ENCODE measurements at places on chromosomes 11 and 22.
A peak's percentile ranks its signal among the peaks of the same experiment; 100 is the strongest.

DNA sequence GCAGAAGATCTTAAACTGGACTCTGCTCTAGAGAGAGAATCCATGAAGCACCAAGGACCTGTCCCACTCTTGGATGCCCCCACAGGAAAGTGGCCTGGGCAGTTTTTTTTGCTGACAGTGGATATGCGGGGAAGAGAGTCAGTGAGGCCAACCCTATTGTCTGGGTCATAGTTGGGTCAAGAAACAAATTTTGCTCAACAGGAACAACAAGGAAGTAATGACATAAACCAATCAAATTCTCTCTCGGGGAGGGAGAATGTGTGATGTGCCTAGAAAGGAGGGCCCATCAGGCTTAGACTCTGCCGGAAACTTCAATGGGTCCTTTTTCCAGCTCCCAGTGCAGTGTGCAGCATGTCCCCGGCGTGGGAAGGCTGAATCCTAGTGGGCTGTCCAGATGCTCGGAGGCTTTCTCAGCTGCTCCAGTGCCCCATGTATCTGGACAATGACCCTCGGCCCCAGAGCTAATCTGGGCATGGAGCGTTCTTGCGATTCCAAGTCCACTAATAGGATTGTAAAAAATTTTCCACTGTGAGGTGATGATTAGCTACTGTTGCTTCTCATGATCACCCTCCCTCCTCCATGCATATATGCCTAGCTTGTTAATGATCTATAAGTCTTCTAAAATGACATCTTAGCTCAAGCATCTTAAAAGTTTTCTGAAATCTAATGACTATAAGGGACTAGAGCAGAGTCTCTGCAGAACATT is 101.0 kb downstream of the SNX19 start:
- DNase-seq = no peak

DNA sequence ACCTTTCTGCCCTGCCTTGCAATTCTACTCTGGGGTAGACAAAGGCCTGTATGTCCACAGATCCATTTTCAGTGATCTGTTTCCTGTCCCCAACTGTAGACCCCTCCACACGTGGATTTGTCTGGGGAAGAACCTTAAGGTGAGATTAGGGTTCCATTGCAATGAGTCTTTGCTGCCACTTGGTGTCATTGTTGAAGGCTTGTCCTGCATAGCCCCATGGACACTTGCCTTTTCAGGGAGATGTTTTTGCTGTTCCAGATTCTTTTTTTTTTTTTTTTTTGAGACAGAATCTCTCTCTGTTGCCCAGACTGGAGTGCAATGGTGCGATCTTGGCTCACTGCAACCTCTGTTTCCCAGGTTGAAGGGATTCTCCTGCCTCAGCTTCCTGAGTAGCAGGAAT is 21.8 kb downstream of the SERPING1 start:
- no peak for DNase-seq

DNA sequence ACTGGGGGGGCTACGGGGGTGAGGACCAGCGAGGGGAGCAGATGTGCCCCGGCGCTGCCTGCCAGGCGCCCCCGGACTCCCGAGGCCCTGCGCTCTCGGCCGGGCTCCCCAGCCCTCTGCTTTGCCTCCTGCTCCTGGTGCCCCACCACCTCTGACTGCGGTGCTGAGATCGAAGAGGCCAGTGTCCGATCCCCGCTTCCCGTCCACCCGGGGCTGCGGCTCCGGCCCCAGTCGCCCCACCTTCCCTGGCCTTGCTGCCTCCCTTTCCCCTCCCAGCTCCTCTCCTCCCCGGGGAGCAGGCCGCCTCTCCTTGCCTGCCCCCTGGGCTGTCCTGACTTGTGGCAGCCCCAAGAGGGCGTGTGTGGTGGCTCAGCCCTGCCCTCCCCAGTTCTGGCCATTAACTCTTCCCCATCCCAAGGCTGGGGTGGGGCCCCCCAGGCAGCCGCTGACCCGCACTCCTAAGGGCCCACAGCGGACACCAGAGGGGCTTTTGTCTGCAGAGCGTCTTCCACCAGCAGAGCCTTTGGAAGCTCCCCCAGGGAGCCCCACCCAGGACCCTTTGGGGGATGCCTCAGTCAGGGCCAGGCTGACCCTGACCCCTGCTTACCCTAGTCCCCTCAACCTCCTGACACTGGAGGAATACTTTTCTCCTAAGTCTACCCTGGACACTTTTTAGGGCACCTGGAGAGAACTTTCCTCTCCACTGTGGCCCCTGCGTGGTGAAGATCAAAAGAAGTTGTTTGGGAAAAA is 16.6 kb downstream of the RTN4RL2 start:
- DNase-seq = peak; percentile 63

DNA sequence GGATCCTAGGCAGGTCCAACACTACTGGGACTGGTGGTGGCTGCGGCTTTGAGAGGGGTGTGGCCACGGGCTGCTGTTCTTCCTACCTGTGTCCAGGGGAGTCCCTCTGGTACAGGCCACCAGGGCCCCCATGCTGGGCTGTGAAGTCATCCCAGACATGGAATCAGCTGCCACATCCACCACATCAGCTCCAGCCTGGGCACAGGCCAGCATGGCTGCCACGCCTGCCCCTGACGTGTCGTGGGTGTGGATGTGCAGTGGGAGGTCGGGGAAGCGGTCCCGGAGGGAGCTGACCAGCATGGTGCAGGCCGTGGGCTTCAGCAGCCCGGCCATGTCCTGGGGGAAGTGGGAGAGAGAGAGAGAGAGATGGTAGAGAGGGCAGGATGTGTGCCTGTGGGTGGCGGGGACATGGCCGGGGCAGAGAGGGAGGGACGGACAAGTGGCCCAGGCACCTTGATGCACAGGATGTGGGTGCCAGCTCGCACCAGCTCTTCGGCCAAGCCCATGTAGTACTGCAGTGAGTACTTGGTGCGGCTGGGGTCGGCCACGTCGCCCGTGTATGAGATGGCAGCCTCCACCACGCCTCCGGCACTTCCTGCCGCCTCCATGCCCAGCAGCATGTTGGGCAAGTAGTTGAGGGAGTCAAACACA is 6.2 kb upstream of the LRFN4 start:
- DNase-seq = no peak

GRCh38 chr11:19407677-19408270 is 167.0 kb upstream of the E2F8 start:
- DNase-seq = no peak

GRCh38 chr11:95565724-95566141 is 223.8 kb downstream of the FAM76B start:
- no peak for DNase-seq

- DNase-seq = peak; percentile 18
Observed at GRCh38 chr22:42553475-42554361, at the start of gene SERHL2. SERHL2 (plus strand) TSS chr22:42553956; CDS start chr22:42554021, 65 bp downstream.

GRCh38 chr11:69211920-69212797 is 56.4 kb downstream of the SMIM38 start:
- no peak for DNase-seq

DNA sequence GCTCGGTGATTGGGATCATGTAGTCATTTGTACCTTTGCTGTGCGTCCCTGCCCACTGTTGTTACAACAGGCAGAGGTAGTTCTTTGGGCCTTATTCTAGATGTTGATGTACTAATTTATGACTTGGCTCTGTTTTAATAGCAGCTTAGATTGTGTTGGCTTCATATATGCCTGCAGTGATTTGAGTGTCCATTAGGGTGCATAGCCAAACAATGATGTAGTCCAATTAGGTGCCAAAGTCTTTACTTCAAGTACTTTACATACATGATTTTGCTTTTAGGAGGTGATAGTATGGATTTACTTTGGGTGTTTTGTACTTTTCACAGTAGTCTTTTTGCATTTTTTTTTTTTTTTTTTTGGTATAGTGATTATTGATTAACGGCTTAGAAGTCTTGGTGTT is 46.4 kb downstream of the PPP6R3 start:
- DNase-seq = no peak

GRCh38 chr11:120510406-120511115 is 987 bp upstream of the GRIK4 start:
- DNase-seq = no peak

- no peak for DNase-seq
Observed at GRCh38 chr22:42052765-42053164, 17.8 kb downstream of the NAGA start.
